Colonic mucosa (tissue), 4 donors: ENCODE measurements at places on chromosomes 16 and 17.

DNA sequence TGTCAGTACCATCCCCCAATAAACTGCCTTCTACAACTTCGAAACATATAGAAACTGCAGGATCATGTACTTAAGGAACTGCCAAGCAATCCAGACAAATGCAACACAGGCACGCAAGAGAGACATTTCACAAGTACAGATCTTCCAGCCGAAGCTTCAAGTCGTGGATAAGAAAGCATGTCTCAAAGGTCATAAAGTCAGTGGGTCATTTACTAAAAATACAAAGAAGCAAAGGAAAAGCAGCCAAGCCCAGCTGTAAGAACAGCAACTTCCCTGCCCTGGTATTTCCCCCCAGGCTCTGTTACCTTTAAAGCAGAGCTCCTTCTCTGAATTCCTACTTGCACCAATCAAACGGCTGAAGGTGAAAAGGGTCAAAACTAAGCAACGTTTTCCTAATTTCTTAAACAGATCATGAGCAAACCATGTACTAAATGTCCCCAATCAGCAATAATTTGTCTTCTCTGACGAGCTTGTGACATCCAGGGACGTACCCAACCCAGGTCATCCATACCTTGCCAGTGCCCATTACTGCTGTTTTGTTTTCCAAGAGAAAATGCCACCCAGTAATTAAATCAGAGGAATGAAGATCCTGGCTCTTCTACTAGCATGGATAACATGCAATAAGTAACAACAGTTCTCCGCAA, 1.7 kb downstream of the AKTIP start:
- peak overlapping the region; percentile 1 for H3K27ac ChIP-seq
- no peak for DNase-seq
- peak overlapping the region; percentile 92 for H3K4me3 ChIP-seq
- H3K4me1 ChIP-seq: peaks cover 7% of the 10 kb centered on the region

GRCh38 chr17:27990100-27990499, 52.4 kb upstream of the NLK start:
- peak; percentile 38 for DNase-seq
- H3K36me3 ChIP-seq: no peaks in the 10 kb centered on the region
- no peaks in the 10 kb centered on the region for H3K27me3 ChIP-seq
- H3K27ac ChIP-seq: no peak overlapping the region

- no peaks in the 10 kb centered on the region for H3K36me3 ChIP-seq
- H3K4me3 ChIP-seq: no peak overlapping the region
- no peak overlapping the region for H3K27ac ChIP-seq
- no peak for DNase-seq
- H3K4me1 ChIP-seq: no peaks in the 10 kb centered on the region
These were observed 20.9 kb downstream of the FCSK start for GRCh38 chr16:70475054-70475871.

DNA sequence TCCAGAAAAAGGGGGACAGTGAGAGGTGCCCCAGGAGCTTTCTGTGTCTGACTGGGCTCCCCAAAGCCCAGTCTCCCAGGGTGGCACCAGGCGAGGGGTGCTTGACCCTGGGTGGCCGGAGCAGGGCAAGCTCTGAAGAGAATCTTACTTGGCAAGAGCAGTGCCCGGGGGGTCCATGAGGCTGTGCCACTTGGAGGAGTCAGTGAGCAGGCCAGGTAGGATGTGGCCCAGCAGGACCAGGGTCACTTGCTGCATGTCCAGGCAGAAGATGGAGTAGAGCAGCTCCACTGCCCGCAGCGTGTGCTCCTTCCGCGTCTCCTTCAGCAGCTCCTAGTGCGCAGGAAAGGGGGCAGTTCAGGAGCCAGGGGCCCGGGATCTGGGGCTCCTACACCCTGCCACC, 7.3 kb downstream of the CSF3 start:
- H3K4me3 ChIP-seq: no peak overlapping the region
- DNase-seq: no peak
- H3K27me3 ChIP-seq: no peaks in the 10 kb centered on the region
- H3K36me3 ChIP-seq: peaks cover 5% of the 10 kb centered on the region
- peak overlapping the region; percentile 66 for H3K27ac ChIP-seq
- peaks cover 24% of the 10 kb centered on the region for H3K4me1 ChIP-seq

GRCh38 chr16:87542531-87543102, 49.8 kb upstream of the ZCCHC14 start:
- no peak overlapping the region for H3K27ac ChIP-seq
- no peak overlapping the region for H3K4me3 ChIP-seq
- H3K4me1 ChIP-seq: no peaks in the 10 kb centered on the region

DNA sequence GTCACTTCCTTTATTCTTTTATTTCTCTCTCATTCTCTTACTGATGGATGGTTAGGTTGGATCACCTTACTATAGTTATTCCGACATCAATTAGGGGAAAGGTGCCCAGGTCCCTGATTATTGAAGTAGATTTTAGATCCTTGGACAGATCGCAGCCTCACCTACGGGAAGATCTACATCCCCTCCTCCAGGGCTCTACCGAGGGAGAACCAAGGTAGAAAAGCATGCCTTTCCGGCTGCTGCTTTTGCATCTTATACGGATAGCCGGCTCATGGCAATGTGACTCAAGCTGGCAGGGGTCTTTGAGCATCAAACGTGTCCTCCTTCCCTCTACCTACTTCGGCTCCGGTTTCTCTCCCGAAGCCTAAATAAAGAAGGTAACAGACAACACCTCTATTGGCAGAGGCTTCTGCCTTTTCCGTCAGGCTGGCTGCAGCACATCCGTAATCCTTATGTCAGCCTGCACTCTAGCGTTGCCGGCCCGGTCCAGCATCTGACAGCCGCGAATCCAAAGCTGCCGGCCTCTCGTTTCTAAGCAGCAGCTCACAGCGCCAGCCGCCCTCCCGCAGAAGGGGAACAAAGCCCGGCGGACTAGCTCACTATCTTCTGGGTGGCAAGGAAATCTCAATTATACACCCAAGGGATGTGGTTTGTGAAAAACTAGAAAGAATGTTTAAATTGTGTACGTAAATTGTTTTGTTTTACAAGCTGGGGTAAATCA, 46.9 kb downstream of the IRX6 start:
- peaks cover 23% of the 10 kb centered on the region for H3K27me3 ChIP-seq
- DNase-seq: peak; percentile 22
- H3K4me1 ChIP-seq: no peaks in the 10 kb centered on the region
- no peak overlapping the region for H3K27ac ChIP-seq
- no peak overlapping the region for H3K4me3 ChIP-seq
